NCI-H187 (cell line): ENCODE measurements at places on chromosomes 5 and 9.
A peak's percentile ranks its signal among the peaks of the same experiment; 100 is the strongest.

GRCh38 chr5:116764941-116765340 is 190.3 kb upstream of the SEMA6A start:
- DNase-seq, result no peak

- DNase-seq, result no peak
These were observed 117.4 kb upstream of the RORB start for GRCh38 chr9:74379718-74380117.

GRCh38 chr5:142388696-142389095 is 63.9 kb upstream of the SPRY4 start:
- DNase-seq, result no peak

GRCh38 chr5:139512786-139513390 is 30.3 kb upstream of the STING1 start:
- no peak for DNase-seq

DNA sequence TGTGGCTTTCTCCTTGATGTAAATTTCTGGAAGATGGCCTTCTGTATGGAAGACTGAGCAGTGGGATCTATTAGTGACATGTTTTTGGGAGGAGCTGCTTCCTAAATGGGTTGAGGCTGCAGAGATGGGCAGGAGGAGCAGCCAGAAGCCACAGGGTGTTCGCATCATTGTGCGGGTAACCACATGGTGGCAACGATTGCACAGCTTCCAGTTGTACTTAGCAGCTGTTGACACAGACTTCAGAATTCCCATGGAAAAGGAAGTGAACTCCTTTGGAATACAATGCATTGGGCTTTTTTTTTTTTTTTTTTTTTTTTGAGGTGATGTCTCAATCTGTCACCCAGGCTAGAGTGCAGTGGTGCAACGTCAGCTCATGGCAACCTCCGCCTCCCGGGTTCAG is 297.3 kb downstream of the NR3C1 start:
- DNase-seq, result no peak

- DNase-seq, result no peak
These were observed 5.5 kb upstream of the JAKMIP2 start for GRCh38 chr5:147788023-147788422.

DNA sequence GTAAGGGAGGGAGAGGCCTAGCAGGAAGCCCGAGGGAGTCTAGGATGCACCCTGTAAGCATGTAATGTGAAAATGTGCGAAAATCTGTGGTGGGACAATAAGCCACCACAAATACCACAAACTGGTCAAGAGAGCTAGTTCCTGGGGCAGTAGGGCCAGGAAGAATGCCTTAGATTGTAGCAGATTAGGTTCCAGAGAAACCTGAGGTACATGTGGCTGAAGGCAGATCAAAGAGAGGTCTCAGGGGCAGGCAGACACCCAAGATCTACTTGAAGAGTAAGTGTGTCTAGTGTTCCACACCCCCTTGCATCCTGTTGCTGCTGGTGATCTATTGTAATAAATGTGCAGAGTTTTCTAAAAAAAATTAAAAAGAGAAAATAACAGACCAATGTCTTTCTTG is 1677.3 kb upstream of the CDH6 start:
- DNase-seq, result no peak

GRCh38 chr9:130658893-130659698 is 5.3 kb upstream of the PRDM12 start:
- no peak for DNase-seq

GRCh38 chr5:9630251-9630650 is at the start of gene TAS2R1:
Gene TAS2R1, minus strand, starts transcription at chr5:9630351. Its CDS starts 319 bp downstream, at chr5:9630032.
- DNase-seq, result no peak

GRCh38 chr9:82584349-82584863 is 478.5 kb downstream of the RASEF start:
- DNase-seq, result no peak

DNA sequence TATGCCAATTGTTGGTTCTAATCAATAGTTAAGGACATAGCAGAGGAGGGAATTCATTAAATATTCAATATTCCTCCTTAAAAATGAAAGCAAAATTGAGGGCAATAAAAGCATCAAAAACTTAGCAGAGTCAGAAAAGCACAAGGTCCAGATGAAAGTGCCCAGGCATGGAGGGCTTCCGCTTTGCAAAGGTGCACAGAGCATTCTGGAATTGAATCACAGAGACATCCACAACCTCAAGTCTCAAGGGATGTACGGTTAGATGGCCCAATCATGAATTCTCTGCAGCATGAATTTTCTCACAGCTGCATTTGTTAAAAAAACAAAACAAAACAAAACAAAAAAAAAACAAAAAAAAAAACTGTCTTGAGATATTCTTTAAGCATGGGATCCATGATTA is 253.7 kb downstream of the SPOCK1 start:
- no peak for DNase-seq

GRCh38 chr9:68870086-68870485 is 143.8 kb downstream of the PRKACG start:
- no peak for DNase-seq

GRCh38 chr9:94648185-94648584 is 8.9 kb upstream of the FBP1 start:
- DNase-seq, result no peak

DNA sequence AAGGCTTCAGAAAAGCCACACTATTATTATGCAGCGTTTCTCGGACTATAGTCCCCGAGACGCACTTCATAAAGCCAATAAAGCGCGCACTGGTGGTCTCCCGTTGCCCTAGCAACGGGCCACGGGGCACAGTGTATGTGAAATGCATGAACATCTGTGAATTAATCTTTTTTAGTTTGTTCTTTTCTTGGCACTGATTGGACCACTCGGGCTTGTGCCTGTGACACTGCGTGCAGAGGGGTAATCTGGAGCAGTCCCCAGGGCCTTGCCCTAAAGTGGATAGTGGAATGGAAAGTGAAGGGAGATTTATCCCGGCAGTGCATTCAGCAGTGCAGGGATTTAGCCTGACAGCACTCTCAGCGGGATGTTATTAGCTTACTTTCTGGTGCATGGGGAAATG is 92.1 kb downstream of the TLE4 start:
- DNase-seq, result no peak

DNA sequence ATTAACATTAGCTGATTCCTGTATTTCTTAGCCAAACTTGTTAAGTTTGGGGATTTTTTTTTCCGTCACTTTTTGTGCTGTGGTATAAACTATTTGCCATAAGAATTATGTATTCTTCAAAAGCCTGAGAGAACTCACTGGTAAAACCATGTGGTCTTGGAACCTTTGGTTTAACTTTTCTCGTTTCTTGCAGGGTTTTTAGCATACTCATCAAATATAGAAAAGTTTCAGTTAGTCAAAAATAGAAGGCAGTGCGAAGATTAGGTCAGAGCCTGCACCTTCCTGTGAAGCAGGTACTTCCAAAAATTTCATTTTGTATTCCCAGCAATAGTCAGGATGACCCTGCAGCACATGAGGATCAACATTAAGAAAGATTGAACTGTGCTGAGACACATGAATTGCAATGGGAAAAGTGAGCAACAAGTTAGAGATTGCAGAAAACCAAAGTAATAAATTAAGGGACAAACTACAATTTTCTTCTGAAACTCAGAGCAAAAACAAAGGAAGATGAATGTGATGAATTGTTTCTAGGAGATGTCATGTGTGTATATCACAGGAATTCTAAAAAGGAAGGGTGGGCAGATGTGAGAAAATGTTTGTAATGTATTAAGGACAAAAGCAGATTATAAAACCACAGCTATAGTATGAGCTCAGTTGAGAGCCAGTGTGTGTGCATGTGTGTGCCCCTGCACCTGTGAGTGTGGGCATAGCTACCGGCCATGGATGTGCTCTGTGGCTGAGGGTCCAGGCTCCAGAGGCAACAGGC is 102.2 kb downstream of the ANGPTL2 start:
- DNase-seq, result no peak

- DNase-seq, result no peak
These were observed 113.9 kb downstream of the WNK2 start for GRCh38 chr9:93297659-93298497.

DNA sequence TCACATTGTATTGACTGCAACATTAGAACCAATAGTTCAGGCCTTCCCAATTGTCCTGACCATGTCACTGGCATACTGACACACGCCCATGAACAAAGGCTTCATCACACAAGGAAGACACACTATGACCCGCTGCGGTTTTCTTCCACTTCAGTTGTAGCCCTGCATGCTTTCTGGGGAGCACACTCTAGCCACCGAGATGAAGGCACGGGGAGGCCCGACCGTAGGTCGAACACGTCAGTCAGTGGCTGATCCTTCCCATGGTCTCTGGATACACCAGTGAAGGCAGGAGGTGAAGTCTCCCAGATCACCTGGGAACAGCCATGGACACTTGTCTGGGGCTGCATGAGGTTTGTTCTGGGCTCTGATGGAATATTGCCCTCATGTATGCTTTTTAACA is 224.7 kb downstream of the FSTL4 start:
- no peak for DNase-seq

- DNase-seq, result no peak
These were observed 101.6 kb downstream of the SLC25A46 start for GRCh38 chr5:110840347-110840960.

GRCh38 chr9:101970609-101971008 is 232.2 kb upstream of the GRIN3A start:
- no peak for DNase-seq

- DNase-seq, result no peak
These were observed 115.7 kb upstream of the MSX2 start for GRCh38 chr5:174608631-174609097.

- DNase-seq, result no peak
These were observed 11.2 kb downstream of the SLC22A5 start for GRCh38 chr5:132380741-132381140.

DNA sequence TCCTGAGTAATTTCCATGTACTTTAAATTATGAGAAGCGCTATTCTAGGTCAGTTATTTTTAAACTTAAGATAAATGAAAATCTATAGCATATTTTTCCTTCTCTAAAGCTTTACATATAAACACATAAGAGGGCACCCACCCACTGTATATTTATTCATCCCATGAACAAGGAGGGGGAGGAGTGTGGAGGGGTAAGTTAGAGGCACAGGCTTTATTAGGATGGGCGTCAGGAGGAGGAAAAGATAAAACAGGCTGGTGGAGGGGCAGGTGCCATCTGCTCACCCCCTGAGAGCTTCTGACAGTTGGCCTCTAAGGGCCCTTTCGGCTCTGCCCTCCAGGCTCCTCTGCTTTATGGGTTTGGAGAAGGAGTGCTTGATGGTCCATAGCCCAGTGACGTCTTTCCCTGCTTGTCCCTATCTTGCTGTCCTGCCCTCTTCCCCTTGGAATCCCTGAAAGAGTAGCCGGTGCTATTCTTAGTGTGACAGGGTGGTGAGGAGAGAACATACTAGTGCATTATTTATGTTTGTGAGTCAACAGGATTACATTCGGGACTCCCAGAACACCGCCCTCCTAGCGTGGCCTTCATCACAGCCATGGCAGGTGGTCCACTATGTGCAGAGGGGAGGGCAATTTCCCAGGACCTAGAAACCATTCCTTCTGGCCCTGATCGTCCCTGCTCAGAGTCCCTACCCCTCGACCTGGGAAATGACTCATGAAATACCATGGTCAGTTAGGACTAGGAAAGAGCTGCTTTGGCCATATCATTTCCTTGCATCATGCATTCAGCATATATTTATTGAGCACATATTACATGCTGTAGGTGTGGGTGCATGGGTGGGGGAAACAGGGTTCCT is 7.9 kb upstream of the SYNPO start:
- DNase-seq, result no peak

DNA sequence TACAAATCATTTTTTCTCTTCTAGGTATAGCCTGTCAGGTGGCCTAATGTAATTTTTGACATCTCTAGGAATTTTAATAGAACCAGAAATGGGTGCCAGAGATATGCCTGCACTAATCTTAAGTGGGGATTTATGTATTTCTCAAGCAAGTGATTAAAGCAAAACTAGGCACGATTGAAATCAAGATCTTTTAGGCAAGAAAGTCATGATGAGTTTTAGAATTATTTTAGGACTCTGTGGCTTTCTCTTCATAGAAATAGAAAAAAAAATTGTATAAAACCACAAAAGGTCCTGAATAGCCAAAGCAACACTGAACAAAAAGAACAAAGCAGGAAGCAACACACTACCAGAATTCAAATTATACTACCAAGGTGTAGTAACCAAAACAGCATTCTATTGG is 952 bp upstream of the AMACR start:
- no peak for DNase-seq

GRCh38 chr9:126635661-126636439 is 22.1 kb downstream of the LMX1B start:
- DNase-seq, result no peak

- no peak for DNase-seq
These were observed 649.1 kb downstream of the BNC2 start for GRCh38 chr9:16221366-16221765.

- DNase-seq, result no peak
These were observed 739.7 kb upstream of the RIOK2 start for GRCh38 chr5:97922776-97923175.

- peak; percentile 38 for DNase-seq
These were observed 71.3 kb downstream of the PPARGC1B start for GRCh38 chr5:149801307-149801990.

DNA sequence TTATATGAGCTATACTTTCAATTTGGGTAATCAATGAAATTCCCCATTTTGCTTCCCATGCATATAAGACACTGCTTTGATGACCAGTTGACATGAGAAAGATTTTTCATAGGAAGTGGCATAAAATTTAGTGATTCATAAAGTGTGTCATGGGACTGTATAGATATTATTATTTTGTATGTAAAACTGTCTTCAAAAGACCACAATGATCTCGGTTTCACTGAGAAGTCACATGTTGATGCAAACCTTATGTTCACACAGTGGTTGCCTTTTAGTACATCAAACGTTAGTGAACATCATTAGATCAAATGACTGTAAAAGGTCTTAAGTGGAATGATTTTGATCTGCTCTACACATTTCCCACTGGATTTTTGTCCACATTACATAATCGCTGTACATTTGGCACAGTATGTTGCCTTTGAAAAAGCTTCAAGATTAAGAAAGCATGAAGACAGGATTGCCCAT is 349.2 kb upstream of the MEF2C start:
- no peak for DNase-seq

DNA sequence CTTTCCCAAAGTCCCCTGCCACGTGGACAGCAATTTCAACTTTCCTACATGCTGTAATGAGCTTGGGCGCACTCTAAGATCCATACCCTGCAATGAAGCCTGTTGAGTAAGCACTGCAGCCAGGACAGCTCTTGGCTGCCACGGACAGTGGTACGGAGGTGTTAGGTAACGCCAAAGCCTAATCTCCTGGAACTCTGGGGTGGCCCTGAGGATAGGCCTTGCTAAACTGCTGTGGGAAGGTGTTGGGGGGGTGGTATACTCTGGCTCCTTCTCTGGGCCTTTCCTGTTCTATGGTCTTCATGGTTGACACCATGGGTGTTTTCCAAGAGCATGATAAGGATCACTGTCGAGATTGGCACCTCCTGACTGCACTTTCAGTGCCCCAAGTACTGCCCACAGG is 66.4 kb upstream of the PITX1 start:
- DNase-seq, result no peak

DNA sequence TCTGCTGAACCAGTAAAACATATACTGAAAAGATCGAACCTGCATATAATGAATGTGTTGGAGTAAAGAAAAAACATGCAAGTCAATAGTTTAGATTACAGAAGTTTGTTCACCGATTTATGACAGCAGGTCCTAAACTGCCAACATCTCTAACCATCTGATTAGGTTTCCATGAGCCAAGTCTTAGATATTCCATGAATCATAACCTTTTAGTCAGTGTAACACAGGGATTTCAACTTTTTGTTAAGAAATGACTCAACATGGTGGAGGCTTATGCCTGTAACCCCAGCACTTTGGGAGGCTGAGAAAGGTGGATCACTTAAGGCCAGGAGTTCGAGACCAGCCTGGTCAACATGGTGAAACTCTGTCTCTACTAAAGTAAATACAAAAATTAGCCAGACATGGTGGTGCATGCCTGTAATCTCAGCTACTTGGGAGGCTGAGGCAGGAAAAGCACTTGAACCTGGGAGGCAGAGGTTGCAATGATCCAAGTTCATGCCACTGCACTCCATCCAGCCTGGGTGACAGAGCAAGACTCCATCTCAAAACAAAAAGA is 38.7 kb downstream of the APC start:
- DNase-seq, result no peak
